ENCODE measurements at places on chromosomes 2 and 18. TPM values are rescaled to one million over a fixed set of nuclear protein-coding genes. Genes with fewer than 3 reads are reported as not detected.
A peak's percentile ranks its signal among the peaks of the same experiment; 100 is the strongest.

DNA sequence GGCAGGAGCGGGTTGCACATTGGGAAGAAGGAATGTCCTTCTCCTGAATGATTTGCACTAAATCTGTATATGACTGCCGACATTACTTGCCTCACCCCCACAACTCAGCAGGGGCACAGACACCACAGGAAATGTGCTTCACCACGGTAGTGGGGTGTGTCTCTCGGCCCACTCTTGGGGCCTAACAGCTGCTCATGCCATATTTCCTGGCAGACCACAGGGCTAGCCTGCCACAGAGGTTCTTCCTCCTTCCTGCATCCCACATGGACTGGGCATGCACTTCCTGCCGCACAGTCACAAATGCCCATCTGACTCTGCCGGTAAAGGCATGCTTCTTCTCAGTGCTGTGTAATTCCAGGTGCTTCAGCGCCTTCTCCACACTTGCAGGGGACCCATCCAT lies 10.3 kb upstream of the PAPOLG start:
- DNase-seq = no peak

DNA sequence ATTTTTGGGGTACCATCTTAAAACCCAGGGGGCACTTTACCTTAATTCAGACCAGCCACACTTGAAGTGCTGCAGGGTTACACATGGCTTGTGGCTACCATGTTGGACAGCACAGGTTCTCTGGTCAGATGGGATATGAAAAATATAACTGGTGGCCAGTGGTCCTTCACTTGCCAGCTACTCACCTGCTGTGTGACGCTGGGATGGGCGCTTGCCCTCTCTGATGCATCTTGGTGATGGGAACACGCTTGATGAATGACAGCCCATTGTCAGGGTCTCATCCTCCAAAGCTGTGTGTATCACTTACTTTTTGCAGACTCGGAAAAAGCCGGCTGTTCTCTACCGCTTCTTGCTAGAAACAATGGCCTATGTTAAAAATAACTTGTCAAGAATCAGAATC lies 22.5 kb downstream of the HJURP start:
- no peak for DNase-seq

- no peak for DNase-seq
Observed at GRCh38 chr18:56323673-56324072, 314.7 kb downstream of the TXNL1 start.

DNA sequence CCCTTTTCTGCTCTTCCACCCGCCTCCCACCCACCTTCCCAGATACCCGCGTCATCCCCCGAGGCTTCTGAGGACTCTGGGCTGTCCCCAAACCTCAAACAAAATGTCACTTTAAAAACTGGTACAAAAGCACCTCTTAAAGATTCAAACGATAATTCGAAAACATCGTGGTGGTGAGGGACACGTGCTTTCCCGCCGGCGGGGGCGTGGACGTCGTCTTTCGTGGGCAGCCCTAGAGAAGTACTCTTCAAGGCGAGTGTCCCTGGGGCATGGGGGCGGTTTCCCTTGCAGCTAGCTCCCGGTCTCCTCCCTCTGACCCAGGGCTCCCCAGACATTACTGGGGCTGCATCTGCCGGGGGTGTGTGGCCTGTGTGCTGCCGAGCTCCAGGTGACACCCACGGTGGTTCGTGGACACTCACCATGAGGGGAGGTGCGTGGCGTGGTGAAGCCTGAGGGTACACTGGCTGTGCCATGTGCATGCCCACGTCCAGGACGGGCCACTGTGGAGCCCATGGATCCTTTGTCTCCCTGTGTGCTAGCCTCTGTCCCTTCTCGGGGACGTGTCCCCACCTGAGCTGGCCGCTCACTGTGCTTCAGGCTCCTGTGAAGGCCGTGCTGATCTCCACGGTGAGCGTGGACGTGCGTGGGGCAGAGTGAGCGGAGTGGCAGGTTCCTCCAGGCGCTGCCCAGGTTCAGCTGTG lies 117.8 kb downstream of the NFATC1 start:
- peak; percentile 3 for DNase-seq

- no peak for DNase-seq
Observed at GRCh38 chr2:33370636-33371265, 105.7 kb upstream of the RASGRP3 start.

GRCh38 chr2:20111311-20112131 lies 60.1 kb upstream of the LAPTM4A start:
- DNase-seq = no peak

DNA sequence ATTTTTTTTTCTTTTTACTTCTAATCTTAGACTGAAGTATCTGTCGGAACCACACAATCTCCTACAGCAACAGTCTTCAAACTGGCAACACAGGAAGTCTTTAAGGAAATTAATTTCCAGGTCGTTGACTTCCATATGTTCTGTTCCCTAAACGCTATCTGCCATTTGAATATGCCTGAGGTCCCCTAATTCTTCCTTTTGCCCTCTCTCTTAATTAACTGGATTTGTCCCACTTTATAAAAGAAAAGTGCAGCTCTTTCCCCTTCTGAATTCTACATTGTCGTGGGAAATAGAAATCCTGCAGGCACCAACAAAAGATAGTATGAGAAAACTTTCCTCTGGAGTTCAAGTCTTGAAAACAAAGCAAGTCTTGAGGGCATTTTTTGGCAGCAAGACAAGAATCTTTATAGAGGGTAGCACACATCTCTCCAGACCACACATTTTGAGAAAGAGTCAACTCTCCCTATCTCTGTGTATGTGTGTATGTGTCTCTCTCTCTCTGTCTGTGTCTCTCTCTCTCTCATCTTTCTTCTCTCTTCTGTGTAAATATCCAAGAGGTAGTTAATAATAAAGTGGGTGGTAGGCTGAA lies 879.8 kb downstream of the SOCS6 start:
- DNase-seq = no peak

DNA sequence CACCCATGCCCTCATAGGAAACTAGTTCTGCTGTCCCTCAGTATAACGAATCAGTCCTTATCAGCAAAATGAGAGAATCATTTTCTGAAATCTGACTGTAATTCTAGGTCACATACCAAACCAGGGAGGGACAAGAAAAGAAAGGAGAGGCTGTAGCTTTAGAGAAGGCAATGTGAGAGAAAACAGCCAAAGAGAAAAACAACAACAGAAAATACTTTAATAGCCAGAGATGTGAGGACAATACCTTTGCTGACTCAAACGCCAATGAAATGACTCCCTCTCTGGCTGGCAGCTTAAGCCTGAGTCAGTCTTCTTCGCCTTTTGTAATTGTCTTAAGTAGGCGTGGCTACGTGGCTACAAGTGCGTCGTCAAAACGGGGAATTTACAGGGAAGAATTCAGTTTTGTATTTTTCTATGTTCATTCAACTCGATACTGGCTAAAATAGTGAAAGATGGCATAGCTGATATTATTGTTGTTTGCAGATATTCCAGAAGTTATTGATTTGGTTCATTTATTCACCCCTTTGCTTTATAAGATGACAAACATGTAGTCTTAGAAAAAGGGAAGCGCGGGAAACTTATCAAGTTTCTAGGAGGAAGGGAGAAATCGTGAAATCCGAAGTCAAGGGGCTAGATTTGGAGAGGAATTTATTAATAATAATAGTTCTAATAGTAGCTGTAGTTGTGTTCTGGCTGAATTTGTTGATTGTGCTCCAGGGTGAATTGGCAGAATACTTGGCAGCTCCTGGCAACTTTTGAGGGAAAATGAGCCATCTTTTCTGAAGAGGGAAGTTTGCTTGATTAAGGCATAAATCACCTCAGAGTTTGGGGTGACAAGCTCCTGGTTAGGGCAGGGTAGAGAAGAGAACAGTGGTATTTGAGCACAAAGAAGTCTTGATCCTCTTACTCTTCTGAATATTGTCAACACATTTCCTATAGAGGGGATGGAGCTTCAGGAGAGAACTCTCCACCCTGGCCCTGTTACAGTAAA lies at the start of gene IL1A:
Gene IL1A (minus strand): TSS at position 295 of the 991 bp plus-strand sequence. CDS start 723 bp downstream, outside the sequence.
- no peak for DNase-seq

DNA sequence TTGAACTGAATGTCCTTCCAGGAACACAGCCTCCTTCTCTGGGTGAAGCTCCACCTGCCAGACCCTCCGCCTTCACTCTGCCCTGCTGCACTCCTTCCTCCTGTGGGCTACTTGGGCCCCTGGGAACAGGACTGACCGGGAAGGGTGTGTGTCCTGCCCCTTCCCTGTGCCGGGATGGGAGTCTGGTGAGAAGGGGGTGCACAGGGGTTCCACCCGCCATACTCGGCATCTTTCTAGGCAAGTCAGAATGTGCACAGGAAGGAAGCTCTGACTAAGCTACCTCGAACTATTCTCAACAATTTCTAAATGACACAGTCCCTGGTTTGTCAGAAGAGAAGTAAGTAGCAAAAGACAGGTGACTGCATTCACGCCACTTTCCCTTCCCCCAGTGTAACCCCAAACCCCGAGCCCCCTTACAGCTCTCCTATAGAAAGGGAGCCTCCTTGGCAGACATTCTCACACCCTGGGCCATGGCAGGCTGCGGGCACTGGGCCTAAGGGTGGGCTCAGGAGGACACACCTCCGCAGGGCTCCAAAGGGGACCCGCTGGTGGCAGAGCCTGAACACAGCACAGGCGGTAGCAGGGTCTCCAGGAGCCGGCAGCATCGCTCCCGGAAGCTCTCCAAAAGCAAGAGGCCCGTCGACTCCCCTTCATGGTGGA lies 184.1 kb downstream of the HDAC4 start:
- DNase-seq = no peak

- DNase-seq = no peak
Observed at GRCh38 chr2:130823886-130824491, 12.7 kb upstream of the ARHGEF4 start.

DNA sequence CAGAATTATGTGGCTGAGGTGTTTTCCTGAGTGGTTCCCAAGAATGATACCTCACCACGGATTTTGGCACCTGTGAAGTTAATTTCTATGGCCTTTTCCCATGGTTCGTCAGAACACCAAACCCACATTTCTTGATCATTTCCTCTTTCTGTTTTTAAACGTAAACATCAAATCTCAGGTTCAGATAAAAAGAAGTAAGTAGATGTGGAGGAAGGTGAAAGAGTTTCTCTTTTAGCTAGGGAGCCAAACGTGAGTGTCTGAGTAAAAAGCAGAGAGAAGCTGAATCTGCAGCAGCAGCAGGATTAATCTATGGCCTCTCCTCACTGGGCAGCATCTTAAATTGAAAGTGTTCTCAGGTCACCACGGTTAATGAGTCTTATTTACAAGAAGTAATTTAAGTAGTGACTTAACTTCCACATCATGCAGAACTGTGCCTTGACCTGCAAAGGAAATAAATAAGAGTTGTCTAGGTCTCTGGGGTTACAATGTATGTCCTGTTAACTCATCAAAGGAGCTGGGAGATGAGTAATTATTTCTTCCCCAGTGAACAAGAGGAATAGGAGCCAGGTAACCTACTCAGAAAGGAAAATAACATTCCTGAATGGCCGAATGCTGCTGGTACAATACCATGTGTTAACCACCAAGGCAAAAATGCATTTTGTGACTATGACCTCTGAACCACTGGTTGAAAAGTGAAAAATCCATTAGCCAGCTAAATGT lies 139.6 kb upstream of the NETO1 start:
- DNase-seq = no peak

- DNase-seq = no peak
Observed at GRCh38 chr2:113784823-113785744, 28.6 kb upstream of the SLC35F5 start.

TPO gene
- 3.6 TPM for total RNA-seq

MYL1 gene
- total RNA-seq = 0.49 TPM

LRATD1 gene
- 0.23 TPM for total RNA-seq

LRRTM4 gene
- total RNA-seq = 1.1 TPM

OSBPL6 gene
- total RNA-seq = 7.6 TPM
